ENCODE measurements at places on chromosomes 12 and 14.

- H3K36me3 ChIP-seq = no peaks in the 10 kb centered on the region
- no peak for DNase-seq
- no peak overlapping the region for H3K27ac ChIP-seq
- H3K27me3 ChIP-seq = no peaks in the 10 kb centered on the region
Measured at GRCh38 chr14:71799841-71800240, 132.4 kb upstream of the RGS6 start.

- H3K36me3 ChIP-seq = no peaks in the 10 kb centered on the region
- H3K4me1 ChIP-seq = no peaks in the 10 kb centered on the region
- DNase-seq = no peak
- no peak overlapping the region for H3K27ac ChIP-seq
- no peaks in the 10 kb centered on the region for H3K27me3 ChIP-seq
- H3K4me3 ChIP-seq = no peak overlapping the region
Measured at GRCh38 chr14:96920820-96921219, 123.6 kb downstream of the VRK1 start.

- H3K27ac ChIP-seq = no peak overlapping the region
- no peak overlapping the region for H3K4me3 ChIP-seq
- no peaks in the 10 kb centered on the region for H3K27me3 ChIP-seq
- no peak for DNase-seq
Measured at GRCh38 chr12:80838024-80838658, 99.6 kb downstream of the LIN7A start.

DNA sequence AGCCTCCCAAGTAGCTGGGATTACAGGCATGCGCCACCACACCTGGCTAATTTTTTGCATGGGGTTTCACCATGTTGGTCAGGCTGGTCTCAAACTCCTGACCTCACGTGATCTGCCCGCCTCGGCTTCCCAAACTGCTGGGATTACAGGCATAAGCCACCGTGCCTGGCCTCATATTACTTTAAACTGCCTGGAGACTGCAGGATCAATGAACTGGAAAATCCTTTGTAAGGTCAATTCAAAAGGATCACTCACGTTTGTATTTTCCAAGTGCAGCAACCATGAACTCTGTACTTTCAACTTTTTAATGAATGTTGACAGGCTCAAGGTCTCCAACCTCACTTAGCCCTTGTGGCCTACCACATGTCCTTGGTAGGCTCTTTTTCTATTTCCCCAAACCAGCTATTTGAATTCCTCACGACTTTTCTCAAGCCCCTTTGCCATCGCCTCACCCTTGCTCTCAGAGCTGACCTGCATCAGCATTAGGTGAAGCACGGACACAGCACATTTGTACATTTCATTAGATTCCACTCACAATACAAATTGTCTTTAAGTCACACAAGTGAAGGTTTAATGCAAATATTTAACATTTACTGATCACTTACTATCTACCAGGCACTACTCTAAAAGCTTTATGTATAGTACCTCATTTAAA is 42.2 kb upstream of the GCH1 start:
- no peaks in the 10 kb centered on the region for H3K4me1 ChIP-seq
- H3K27ac ChIP-seq = no peak overlapping the region
- peaks cover 39% of the 10 kb centered on the region for H3K36me3 ChIP-seq
- H3K4me3 ChIP-seq = no peak overlapping the region
- no peaks in the 10 kb centered on the region for H3K27me3 ChIP-seq
- no peak for DNase-seq

DNA sequence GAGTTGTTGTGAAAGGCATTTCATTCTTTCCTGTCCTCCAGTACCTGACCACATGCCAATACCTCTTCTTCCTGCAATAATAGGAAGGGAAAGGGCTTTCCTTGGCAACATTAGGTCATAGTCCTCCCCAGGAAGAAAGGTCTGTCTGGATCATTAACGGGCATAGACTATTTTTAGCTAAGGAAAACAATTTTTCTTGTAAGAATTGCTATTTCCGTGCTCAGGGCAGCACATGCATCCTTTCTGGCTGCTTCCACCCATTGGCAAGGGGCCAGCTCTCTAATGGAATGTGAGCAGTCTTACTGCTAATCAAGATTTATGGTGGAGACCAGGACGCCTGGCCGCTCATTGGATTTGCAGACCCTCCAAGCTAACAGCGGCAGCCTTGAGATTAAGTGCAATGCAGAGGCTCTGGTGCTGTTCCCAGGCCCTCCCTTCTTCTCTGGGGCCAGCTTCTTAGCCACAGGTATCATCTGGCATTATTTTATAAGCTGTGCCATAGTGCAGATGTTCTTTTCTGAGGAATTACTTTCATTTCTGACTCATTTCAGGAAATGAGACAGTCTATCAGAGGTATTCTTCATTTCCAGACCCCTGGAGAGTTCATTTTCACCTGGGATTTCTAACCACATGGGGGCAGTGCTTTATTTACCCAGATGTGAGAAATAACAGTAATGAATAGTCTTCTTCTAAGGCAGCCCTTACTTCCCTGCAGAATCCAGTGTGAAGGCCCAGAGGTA is 52.9 kb downstream of the ANO6 start:
- H3K36me3 ChIP-seq = no peaks in the 10 kb centered on the region
- no peaks in the 10 kb centered on the region for H3K27me3 ChIP-seq
- no peak overlapping the region for H3K4me3 ChIP-seq
- H3K4me1 ChIP-seq = peaks cover 18% of the 10 kb centered on the region

DNA sequence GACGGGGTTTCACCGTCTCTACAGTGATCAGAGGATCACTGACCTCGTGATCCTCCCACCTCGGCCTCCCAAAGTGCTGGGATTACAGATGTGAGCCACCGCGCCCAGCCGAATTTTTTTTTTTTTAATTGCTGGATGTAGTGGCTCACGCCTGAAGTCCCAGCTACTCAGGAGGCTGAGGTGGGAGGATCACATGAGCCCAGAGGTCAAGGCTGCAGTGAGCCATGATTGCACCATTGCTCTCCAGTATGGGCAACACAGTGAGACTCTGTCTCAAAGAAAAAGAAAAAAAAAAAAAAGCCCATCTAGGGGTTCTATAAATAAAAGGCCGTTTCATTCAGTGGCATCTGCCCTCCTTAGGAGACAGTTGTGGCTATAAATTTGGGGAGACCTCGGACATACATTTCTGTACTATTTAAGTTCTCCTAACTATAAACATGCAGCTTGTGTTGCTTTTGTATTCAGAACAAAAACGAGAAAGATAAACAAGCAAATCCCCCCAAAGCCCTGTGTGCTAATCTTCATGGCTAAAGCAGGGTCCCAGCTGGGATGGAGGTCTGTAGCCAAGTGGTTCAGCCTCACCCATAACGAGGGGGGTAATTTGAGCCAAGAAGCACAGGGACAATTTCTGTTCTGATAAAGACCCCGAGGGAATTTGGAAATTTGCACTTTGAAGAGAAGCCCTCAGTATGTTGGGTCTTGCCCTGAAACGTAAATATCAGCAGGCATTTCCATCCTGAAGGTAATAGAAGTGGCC is 35.0 kb upstream of the BCL7A start:
- H3K4me1 ChIP-seq = peaks cover 15% of the 10 kb centered on the region
- DNase-seq = peak; percentile 58
- H3K36me3 ChIP-seq = no peaks in the 10 kb centered on the region
- no peak overlapping the region for H3K27ac ChIP-seq

DNA sequence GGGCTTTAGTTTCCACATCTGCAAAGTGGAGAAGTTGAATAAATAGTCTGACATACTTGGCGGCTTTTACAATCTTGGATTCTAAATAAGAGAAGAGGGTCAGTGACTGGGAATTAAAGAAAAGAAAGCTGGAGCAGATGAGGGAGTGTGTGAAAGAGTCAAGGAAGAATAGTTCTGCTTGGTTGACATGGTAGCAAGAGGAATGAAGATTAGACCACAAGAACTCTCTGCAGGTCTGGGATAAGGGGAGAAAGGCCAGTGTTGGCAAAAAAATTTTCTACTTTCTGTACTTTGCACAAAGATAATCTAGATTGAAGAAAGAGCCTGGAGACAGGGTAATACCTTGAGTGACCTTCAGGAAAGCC is 5.9 kb downstream of the ITGB7 start:
- no peak for DNase-seq
- H3K36me3 ChIP-seq = no peaks in the 10 kb centered on the region
- peaks cover 2% of the 10 kb centered on the region for H3K4me1 ChIP-seq
- H3K27ac ChIP-seq = no peak overlapping the region

- peaks cover 15% of the 10 kb centered on the region for H3K4me1 ChIP-seq
- no peaks in the 10 kb centered on the region for H3K27me3 ChIP-seq
- H3K27ac ChIP-seq = no peak overlapping the region
- H3K4me3 ChIP-seq = no peak overlapping the region
- no peak for DNase-seq
Measured at GRCh38 chr12:113226696-113227568, 5.7 kb downstream of the TPCN1 start.

DNA sequence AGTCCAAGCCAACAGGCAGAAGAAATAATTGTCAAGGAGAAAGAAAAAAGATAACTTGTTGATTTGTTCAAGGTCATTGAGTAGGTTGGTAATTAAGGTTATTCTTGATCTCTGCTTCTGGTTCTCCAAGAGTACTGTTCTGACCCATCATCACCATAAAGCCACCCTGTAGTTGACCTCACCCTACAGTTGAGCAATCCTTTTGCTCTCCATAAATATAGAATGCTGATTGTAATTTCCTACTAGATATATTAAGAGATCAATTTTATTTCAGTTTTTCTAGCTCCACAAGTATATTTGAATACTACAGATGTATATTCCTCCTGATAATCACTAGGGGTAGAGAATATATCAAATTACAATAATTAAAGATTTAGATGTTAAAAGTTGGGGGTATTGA is 350.5 kb upstream of the PDE3A start:
- no peak for DNase-seq
- H3K36me3 ChIP-seq = no peaks in the 10 kb centered on the region
- 0 out of 2 replicates have a peak, but pooled peaks cover 2% of the 10 kb centered on the region for H3K4me1 ChIP-seq

GRCh38 chr12:126156806-126157574 is 1091.8 kb downstream of the AACS start:
- no peaks in the 10 kb centered on the region for H3K27me3 ChIP-seq
- no peaks in the 10 kb centered on the region for H3K4me1 ChIP-seq
- H3K4me3 ChIP-seq = no peak overlapping the region
- H3K36me3 ChIP-seq = no peaks in the 10 kb centered on the region
- H3K27ac ChIP-seq = no peak overlapping the region

- DNase-seq = no peak
- H3K4me1 ChIP-seq = no peaks in the 10 kb centered on the region
- no peaks in the 10 kb centered on the region for H3K36me3 ChIP-seq
- H3K27me3 ChIP-seq = no peaks in the 10 kb centered on the region
- no peak overlapping the region for H3K27ac ChIP-seq
- H3K4me3 ChIP-seq = no peak overlapping the region
Measured at GRCh38 chr12:7498809-7499208, 4.8 kb downstream of the CD163 start.

DNA sequence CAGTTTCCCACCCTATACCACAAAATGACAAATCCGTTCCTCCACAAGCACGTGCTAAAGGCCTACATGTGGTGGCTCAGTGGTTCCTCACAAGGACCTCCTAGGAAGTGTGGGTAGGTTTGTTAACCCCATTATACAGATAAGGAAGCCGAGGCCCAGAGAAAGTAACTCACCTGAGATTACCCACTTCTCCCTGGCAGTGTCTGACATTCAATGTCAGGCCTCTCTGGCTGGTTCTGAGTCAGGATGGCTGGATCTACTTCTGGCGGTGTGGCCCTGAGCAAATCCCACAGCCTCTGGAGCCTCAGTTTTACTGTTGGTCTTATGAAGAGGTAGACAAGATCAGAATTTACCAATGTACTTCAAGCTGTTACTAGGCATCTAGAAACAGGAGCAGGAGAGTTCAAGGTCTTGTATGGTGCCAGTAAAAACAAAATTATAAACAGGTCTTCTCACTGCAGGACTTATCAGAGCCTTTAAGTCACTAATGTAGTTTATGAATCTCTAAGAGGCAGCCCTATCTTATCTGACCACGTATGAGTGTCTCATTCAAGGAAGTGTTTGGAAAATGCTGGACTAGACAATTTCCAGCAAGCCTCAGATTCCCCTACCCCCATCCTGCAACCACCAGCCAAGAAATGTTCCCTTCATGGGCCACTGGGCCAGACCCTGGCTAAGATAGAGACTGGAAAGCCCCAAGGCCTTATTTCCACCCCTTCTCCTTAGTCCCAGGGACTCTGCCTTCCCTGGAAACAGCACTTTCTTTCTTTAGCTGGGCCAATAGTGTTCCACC is 4.2 kb downstream of the HSPB8 start:
- no peak for DNase-seq
- no peak overlapping the region for H3K4me3 ChIP-seq
- no peaks in the 10 kb centered on the region for H3K4me1 ChIP-seq
- H3K27me3 ChIP-seq = no peaks in the 10 kb centered on the region
- no peak overlapping the region for H3K27ac ChIP-seq
- no peaks in the 10 kb centered on the region for H3K36me3 ChIP-seq

DNA sequence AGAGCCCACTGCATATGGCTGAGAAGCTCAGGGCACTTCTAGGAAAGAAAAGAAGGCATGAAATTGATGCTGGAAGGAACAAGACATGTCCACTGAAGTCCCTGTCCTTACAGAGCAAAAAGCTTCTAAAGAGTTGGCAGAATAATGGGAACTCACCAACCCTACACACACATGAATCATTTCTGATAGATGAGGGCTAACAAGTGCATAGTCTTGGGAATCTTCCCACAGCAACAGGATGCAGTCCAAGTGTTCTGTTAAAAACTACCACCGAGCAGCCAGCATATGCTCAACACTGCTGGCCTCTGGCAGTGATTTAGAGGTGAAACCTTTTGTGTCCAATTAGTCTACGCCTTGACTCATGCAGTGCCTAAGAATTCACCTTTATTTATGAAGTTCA is 44.8 kb downstream of the RHOJ start:
- no peak for DNase-seq
- H3K4me3 ChIP-seq = no peak overlapping the region
- H3K27ac ChIP-seq = no peak overlapping the region
- H3K27me3 ChIP-seq = no peaks in the 10 kb centered on the region
- no peaks in the 10 kb centered on the region for H3K4me1 ChIP-seq
- no peaks in the 10 kb centered on the region for H3K36me3 ChIP-seq

- no peak for DNase-seq
- peaks cover 3% of the 10 kb centered on the region for H3K4me1 ChIP-seq
- H3K27me3 ChIP-seq = no peaks in the 10 kb centered on the region
- H3K27ac ChIP-seq = no peak overlapping the region
- no peaks in the 10 kb centered on the region for H3K36me3 ChIP-seq
Measured at GRCh38 chr12:59594943-59595500, 807 bp upstream of the SLC16A7 start.

GRCh38 chr14:93317875-93318807 is 14.7 kb downstream of the BTBD7 start:
- H3K4me3 ChIP-seq = no peak overlapping the region
- H3K36me3 ChIP-seq = 0 out of 2 replicates have a peak, but pooled peaks cover 2% of the 10 kb centered on the region
- no peaks in the 10 kb centered on the region for H3K4me1 ChIP-seq
- H3K27me3 ChIP-seq = no peaks in the 10 kb centered on the region

DNA sequence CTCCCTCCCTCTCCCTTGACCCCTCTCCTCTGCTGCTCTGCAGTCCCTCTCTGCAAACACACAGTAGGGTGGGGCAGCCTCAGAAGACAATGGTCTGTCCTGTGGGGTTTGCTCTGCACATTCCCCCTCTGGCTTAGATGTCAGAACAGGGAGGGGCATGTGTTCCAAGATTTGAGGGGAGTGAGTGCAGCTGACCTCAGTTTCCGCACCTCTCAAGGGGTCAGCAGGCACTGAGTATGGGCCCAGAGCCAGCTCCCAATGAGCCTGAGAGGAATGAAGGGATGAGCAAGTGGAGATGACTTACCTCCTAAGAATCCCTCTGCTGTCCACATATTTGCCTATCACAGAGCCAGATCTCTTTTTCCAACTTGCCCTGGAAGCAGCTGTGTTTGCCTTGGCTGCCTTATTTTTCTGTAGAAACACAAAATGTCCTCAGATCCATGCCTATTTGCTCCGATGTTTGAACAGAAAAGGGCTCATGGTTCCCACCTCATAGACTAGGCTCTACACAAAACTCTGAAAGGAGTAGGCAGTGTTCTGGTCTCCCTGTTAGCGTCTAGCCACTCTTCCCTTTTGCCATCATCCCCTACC is 111.4 kb downstream of the CRACR2A start:
- peaks cover 10% of the 10 kb centered on the region for H3K4me1 ChIP-seq
- DNase-seq = peak; percentile 79
- peak overlapping the region; percentile 30 for H3K27ac ChIP-seq
